ENCODE measurements at places on chromosomes 5 and 9.

DNA sequence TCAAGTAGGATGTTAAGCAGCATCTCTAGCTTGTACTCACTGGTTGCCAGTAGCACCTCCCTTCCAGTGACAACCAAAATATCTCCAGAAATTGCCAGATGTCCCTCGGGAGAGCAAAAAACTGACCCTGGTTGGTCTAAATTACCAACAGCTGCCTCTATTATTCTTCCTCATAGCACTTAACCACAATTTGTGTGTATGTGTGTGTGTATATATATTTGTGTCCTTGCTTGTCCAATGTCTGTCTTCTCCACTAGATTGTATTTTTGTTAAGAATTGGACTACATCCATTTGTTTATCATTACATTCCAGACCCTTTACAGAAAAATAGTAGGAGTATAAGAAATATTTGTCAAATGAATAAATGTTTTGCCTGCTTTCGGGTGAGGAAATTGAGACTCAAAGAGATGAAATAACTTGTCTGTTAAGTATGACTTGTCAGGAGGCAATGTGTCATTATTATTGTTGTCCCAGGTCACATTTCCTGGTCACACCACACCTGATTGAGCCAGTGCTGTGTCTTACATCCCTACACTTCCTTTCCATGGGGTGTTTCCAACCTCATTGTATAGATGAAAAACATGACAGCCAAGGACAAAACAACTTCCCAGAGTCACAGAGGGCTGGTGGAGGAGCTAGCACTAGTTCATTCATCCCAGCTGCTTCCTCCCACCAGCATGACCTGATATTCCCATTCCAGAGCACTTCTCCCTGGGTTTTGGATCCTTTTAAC, 11.4 kb upstream of the GRPEL2 start:
- no peak for DNase-seq

DNA sequence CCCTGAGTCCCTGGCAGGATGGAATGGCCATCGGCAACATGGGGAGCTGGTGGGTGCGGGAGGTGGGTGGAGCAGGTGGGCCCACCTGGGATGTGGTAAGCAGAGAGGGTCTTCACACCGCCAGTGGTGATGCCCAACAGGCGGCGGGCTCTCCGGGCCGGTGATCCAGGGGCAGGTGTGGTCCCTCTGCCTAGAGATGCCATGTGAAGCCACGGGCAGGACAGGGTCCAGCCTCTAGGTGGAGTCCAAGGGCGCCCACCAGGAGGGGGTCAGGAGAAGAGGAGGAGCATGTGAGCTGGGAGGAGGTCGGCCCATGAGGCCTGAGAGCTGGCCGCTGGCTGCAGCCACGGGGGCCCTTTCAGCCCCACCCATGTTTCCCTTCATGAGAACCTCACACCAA, 221.1 kb downstream of the FANCC start:
- DNase-seq, result no peak

- DNase-seq, result no peak
Observed at GRCh38 chr5:127031147-127031862, 947 bp upstream of the MARCHF3 start.

GRCh38 chr9:8890695-8891094, 1091.1 kb upstream of the DMAC1 start:
- no peak for DNase-seq

- DNase-seq, result no peak
Observed at GRCh38 chr9:75053869-75054268, 25.8 kb upstream of the CARNMT1 start.

- DNase-seq, result no peak
Observed at GRCh38 chr5:175555168-175555785, 76.9 kb downstream of the SFXN1 start.

- DNase-seq, result peak; percentile 57
Observed at GRCh38 chr9:5587024-5587423, 41.9 kb upstream of the RIC1 start.

GRCh38 chr5:141349917-141350619, at the start of gene PCDHGB1:
Gene PCDHGB1, plus strand, starts transcription at chr5:141350099. Its CDS starts 162 bp downstream, at chr5:141350261.
- peak; percentile 18 for DNase-seq

DNA sequence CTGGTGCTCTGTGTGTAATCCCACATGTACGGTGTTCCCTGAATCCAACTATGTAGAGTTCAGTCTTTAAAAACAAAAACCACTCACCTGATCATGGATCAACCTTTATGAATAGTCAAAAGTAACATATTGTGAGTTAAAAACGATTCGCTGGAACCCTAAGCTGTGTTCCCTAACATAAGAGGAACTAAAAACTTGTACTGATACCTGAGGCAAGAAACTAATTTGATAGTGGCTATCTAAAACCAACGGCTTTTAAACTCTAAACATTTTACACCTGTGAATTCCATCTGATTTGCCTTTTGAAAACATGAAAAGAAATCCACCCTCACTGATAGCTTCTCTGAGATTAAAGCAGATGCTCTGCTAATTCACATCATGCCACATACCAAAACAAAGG, 101.5 kb downstream of the DEPDC1B start:
- DNase-seq, result no peak

DNA sequence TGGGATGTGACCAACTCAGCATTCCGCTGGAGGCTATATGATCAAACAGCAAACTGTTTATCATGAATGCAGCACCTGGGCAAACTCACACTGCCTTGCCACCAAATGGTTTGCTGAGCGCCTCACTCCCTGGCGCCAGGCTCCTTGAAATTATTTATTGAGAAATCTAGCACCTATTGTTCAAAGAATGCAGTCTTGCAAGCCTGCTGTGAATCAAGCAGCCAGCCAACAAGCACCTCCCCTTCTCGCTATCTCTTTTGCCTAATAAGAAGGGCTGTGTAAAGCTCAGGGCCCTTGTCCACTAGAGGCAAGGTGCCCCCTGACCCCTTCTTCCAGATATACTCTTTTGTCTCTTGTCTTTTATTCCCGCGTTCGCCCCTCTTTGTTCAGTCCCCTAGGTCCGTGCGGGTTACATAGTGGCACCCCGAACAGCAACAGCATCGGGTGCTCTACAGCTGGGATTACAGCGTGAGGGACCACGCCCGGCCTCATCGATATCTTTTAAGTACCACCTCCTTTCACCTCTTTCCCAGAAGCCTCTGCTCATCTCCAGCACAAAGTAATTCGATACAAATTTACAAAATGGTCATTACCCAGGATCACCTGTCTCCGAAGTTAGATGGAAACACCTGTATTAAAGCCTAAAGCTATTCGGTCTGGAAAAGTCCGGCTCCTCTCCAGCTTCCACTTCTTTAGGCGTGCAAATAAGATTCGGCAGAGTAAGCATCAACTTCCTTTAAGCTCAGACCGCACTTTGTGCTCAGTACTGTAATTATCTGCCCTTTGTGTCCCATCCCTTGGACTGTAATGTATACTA, 896 bp downstream of the RIGI start:
- peak; percentile 19 for DNase-seq
